ENCODE measurements at places on chromosomes 4 and X.

DNA sequence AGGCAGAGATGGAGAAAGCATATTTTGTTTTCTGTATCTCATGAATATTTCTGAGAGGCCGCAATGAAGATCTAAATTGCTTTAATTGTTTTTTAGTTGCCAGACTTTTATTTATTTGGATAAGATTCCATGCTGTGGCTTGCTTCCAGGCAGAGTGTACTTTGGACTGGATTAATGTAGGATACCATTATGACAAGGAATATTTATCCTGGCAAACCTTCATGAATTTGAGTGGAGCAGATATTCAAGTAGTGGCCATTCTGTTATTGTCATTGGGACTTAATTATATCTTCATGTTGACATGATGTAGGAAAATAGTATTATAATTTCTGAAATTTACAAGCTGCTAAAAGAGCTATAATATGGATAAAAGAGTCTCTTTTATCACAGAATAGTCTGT is 182.9 kb downstream of the C4orf33 start:
- DNase-seq, result no peak

DNA sequence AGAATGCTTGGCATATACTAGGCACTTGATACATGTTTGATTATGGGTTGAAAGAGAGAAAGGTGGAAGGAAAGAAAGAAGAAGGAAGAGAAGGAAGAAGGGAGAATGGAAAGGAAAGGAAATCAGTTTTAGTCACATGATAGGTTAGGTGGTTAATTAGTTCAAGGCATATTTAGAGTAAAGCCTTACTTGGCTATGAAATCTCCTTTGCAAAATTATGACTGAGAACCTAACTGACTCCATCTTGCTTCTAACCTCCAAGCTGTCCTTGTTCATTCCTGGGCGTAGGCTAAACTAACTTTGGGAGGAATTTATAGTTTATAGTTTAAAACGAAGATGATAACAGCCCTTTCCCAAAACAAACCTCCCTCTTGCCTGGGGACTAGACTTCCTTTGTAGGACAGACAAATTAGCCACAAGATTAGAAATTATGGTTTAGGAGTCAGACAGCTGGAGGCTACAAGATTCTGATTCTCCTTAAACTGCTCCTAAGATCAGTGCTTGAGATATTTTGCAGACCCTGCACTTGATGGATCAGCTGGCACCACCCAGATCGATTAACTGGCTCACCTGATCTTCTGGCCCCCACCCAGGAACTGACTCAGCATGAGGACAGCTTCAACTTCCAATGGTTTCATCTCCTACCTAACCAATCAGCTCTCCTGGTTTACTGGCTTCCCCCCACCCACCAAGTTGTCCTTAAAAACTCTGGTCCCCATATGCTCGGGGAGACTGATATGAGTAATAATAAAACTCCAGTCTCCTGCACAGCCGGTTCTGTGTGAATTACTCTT is 55.0 kb downstream of the TXK start:
- no peak for DNase-seq

DNA sequence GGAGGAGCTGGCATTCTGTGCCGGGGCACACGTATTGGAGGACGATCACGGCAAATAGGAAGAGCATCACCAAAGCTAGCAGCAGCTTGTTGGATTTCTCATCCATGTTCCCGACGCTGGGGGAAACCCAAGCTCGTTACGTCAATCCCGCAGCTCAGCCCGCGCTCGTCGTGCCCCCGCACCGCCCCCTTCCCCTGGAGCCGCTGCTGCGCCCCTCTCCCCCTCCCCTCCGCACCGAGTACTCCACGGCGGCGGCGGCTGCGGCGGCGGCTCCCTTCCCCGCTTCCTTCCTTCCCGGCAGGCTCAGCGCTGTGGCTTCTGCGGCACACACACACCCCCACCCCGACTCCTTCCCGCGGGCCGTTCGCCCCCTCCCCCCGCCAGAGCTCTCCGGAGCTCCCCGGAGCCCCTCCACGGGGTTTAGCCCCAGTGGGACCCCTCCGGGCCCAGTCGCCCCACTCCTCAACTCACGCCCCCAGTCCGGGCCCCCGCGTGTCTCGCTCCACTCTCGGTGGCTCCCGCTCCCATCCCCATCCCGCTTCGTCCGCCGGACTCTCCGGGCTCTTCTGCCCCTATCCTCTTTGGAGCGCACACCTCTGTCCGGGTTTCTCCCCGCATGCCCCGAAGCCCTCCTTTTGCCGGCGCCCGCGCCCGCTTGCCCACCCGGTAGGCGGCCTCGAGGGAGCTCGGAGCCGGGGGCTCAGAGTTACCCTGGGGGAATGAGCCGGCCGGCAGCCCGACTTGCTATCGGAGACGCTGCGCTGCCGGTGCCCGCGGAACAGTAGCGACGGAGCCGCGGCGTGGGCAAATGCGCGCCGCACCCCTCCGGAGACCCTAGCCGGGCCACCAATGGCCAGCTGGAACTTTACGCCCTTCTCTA is 978 bp downstream of the HS6ST2 start:
- DNase-seq, result peak; percentile 6

DNA sequence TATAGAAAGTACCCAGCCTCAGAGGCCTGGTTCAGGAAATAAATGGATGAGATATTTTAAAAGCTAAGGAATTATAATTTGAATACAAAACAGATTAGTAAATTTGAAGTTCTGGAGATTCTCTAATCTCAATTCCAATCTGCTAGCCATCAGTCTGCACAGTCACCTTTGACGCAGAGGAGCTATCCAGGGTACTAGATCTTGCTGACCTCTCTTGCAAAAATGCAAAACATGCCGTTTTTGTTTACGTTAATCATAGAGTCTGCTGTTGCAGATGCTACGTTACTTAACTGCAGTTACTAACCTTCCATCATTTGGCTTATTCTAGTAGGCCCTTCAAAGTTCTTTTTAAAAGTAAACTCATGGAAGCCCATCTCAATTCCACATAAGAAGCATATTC is 10.4 kb downstream of the CCSER1 start:
- DNase-seq, result no peak

DNA sequence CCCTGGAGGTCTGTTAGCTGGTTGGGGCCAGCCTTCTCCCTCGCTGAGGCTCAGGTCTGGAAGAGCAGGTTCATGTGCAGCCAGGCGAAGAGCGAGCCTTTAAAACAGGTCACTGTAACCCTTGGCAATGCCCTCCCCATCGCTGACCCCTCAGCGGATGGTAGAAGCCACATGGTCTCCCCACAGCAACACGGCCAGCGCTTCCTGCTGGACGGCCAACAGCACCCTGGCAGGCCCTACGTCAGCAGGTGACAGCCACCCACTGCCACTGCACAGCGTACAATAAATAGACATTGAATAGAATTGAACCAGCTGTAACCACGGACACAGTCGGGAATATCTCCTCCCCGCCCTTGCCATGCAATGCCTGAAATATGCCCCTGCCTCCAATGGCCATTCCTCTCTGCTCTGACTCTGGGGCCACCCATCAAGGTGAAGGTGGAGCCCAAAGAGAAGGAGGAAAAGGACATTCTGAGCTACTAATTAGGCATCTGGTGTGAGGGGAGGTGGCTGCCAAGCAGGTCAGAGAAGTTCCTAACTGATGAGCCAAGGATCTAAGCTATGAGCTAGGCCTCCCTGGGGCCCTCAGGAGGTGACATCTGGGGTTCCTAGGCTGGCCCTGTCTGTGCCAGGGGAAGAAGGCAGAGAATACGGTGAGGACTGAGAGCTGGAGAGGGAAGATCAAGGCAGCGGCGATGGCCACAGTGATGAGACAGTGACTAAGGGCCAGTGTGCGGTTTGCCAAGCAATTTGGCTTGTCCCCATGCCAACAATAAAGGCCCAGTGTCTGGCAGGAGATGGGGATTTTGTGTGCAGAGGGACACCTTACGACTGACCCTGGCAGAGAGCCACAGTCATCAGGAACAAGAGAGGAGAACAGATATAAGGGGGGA is 202.3 kb downstream of the BCOR start:
- no peak for DNase-seq

DNA sequence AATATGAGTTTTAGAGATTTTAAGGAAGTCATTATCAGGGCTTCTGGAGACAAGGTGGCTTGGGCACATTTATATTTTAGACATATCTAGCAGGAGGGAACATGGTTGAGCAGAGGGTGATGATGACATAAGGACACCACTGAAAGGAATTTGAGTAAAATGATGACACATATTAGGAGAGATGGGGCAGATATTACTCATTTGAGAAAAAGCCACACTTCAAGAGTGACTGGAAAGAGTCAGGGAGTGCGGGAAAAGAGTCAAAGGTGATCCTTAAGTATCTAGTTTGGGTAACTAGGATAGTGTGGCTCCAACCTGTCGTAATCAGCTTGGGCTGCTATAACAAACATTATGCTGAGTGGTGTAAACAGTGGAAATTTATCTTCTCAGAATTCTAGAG is 377.7 kb downstream of the PACRGL start:
- no peak for DNase-seq

- no peak for DNase-seq
These were observed 766.8 kb upstream of the FTHL17 start for GRCh38 chrX:31838617-31839016.

DNA sequence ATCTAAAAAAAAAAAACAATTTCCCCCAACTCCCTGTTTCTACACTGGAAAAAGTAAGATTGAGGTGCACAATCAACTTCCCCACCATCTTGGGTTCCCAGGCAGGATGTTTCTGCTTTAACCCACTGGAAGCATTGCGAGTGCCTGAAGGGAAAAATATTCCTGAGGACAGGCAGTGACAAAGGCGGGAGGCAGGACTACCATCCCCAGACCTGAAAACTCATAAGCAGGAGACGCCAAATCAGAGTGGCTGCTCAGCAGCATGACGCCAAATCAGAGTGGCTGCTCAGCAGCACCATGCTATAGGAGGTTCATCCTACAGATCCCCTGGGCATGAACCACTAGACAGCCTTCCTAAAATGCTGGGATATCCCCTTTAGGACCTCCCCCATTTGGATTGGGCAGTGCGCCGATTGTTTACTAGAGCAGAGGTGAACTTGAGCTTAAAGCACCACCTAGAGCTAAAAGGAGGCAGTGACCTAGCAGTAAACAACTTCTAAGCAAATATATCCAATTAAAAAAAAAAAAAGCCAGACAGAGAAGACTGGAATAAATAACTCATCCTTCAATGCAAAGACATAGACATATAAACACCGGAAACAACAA is 35.0 kb upstream of the GK start:
- DNase-seq, result no peak

DNA sequence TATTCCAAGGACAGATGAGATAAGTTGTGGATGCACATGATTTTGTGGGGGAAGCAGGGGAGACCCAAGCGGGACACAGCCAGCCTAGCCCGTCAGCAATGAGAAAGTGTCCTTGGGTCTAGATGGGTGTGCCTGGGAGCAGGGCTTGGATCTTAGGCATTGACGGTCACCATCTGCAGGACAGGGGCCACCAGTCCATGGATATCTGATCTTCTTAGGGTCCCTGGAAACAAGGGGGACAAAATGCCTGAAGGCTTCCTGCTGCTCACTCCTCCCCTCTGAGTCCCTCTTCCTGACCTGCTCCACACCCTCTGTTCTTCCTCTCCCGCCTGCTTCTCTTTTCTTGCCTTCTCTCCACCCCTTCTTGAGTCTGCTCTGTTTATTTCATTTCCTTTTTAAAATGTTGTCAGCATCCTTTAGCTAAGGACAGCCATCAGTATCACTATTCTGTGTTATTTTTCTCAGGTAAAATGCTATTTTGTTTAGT is 298.4 kb downstream of the RAPGEF2 start:
- no peak for DNase-seq

- no peak for DNase-seq
These were observed 204.5 kb downstream of the KCNIP4 start for GRCh38 chr4:21744046-21744445.

- DNase-seq, result no peak
These were observed 348.2 kb downstream of the FBXW7 start for GRCh38 chr4:152187693-152188092.

DNA sequence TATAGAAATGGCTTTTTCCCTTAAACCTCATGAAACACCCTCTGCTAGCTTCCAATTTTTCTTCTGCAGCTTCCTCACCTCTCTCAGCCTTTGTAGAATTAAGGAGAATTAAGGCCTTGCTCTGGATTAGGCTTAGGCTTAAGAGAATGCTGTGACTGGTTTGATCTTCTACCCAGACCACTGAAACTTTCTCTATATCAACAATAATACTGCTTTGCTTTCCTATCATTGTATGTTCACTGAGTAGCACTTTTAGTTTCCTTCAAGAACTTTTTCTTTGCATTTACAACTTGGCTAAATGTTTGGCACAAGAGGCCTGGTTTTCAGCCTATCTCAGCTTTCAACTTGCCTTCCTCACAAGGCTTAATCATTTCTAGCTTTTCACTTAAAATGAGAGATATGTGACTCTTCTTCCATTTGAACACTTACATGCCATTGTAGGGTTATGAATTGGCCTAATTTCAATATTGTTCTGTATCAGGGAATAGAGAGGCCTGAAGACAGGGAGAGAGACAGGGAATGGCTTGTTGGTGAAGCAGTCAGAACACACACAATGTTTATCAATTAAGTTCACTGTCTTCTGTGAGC is 28.2 kb downstream of the TMEM154 start:
- no peak for DNase-seq

DNA sequence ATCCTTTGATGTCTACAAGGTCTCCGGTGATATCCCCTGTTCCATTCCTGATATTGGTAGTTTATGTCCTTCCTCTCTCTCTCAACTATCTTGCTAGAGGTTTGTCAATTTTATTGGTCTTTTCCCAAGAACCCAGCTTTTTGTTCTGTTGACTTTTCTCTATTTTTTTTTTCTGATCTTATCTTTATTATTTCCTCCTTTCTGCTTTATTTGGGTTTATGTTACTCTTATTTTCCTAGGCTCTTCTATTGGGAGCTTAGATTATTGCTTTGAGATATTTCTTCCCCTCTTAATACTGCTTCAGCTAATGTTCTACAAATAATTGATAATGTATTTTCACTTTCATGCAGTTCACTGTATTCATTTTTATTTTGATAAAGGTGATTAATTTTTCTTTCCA is 44.2 kb downstream of the EIF2S3 start:
- DNase-seq, result no peak

DNA sequence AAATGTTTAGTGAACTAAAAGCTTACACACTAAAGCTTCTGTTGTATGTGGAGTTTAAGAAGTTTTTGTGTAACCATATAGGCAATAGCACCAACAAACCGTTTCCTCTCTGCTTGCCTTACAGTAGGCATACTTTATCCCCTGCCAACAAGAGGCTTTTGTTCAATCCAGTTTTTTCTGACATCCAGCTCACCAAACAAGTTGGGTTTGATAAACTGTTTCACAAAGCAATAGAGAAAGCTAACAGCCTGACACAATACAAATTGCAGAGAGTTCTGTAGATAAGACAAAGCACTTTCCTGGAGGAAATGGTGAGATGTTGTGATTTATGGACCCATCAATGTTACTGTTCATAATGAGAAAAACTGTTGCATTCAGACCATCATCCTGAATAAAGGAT is 53.8 kb downstream of the PACRGL start:
- no peak for DNase-seq

DNA sequence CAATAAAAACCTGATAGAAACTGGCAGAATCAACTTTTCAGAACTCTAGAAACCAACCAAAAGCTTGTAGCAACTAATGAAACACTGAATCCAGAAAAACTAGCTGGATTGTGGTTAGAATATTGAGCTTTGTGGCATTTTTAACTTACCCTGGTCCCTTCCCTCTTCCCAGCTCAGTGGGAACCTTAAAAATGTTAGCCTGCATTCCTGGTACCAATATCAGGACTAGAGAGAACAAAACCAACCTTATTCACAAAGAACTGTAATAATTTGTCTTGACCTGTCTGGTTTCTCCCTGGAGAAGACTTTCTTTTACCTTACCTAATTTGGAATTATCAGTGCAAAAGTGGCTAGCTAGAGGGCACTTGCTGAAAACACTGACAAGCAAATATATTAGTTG is 21.2 kb downstream of the SH3D19 start:
- DNase-seq, result peak; percentile 10
